ENCODE measurements at places on chromosomes 1 and 21.

GRCh38 chr1:47824716-47825115 lies 172.5 kb downstream of the TRABD2B start:
- no peak for DNase-seq

DNA sequence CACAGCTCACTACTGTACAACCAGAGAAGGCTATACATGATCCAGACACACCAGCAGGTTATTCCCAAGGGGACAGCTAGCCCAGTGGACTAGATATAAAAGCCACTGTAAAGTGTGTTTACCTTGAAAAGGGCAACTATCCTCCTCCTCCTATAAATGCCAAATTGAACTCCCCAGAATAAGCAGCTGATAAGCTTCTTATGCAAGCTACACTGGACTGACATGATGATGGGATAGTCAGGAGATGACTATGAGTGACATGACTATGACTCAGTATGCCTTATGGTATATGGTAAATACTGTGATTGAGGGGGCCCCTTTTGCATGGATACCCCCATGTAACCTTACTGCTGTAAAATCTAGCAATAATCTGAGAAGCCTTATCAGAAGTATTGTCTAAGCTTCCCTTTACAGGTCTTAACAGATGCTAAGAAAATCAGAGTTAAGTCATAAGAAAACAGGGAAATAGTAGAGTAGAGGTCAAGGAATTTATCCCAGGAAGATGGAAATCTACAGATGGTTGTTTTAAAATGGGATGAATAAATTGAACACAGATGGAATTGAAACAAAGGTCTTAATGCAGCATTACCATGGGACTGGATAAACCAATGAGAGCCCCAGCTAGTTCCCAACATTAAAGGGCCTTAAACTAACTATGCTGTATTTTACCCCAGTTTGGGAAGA lies 55.8 kb downstream of the TRIM33 start:
- no peak for DNase-seq

GRCh38 chr21:41536076-41536826 lies 28.3 kb upstream of the TMPRSS2 start:
- no peak for DNase-seq

- no peak for DNase-seq
Observed at GRCh38 chr1:213060836-213061235, 9.8 kb downstream of the RPS6KC1 start.

GRCh38 chr1:214438075-214438474 lies 113.3 kb downstream of the PTPN14 start:
- peak; percentile 67 for DNase-seq

GRCh38 chr1:29488086-29488793 lies 251.9 kb downstream of the PTPRU start:
- DNase-seq, result no peak

GRCh38 chr1:244011271-244011670 lies 39.8 kb upstream of the ZBTB18 start:
- no peak for DNase-seq

GRCh38 chr1:151989211-151989862 lies 4.3 kb downstream of the S100A10 start:
- no peak for DNase-seq

DNA sequence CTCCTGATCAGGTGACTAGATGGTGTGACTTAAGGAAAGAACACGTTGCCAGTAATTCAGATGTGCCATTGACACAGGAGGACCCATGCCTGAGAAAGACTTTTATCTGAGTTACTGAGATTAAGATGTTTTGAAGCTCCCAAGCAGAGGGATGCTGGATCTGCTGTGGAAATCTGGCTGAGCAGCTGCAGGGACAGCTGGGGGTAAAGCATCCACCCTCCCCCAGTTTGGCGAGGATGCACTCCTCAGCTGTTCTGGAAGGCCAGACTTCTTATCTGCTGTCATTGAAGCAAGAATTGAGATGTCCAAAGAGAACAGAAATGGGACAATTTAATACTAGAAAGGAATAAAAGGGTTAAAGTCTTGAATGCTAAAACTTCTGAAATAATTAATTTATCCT lies 25.7 kb downstream of the TTC3 start:
- DNase-seq, result no peak

- DNase-seq, result no peak
Observed at GRCh38 chr21:43206231-43207042, 37.6 kb downstream of the CRYAA start.

- DNase-seq, result no peak
Observed at GRCh38 chr21:15445327-15445726, 284.5 kb upstream of the USP25 start.

DNA sequence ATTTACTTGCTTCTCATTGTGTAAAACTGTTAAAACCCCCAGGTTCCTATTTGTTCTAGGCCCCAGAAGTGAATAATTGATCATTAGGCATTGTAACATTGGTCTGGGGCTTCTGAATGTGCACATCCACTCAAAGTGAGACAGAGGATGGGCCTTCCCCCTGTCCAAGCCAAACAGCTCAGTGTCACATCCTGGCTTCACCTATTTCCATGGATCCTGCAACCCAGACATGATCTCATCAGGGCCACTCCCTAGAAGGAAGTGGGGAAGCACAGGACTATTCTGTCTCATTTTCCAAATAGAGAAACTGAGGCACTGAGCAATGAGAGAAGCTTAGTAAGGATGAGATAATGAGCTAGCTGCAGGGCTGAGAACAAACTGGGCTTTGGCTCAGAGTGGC lies 47.4 kb upstream of the TSPAN2 start:
- DNase-seq, result no peak

GRCh38 chr1:38651669-38652068 lies 207.9 kb downstream of the RRAGC start:
- DNase-seq, result no peak

GRCh38 chr21:42255825-42256224 lies 36.9 kb downstream of the ABCG1 start:
- no peak for DNase-seq

GRCh38 chr1:202658769-202659168 lies 51.5 kb downstream of the SYT2 start:
- peak; percentile 92 for DNase-seq

Data from NCI-H2171 treated with DMSO at 0.1 percent for 48 hours (cell line).